GM12864 (cell line): ENCODE measurements at places on chromosomes 2 and 18.

GRCh38 chr2:241072151-241072550, 29.9 kb downstream of the MTERF4 start:
- DNase-seq: no peak

GRCh38 chr2:55401124-55401523, 18.5 kb downstream of the CCDC88A start:
- DNase-seq: no peak

- no peak for DNase-seq
Measured at GRCh38 chr18:46502444-46502843, 154.6 kb downstream of the LOXHD1 start.

GRCh38 chr2:146392631-146393030, 1452.2 kb upstream of the ACVR2A start:
- DNase-seq: no peak

- no peak for DNase-seq
Measured at GRCh38 chr2:208872591-208872990, 466.0 kb downstream of the PTH2R start.

DNA sequence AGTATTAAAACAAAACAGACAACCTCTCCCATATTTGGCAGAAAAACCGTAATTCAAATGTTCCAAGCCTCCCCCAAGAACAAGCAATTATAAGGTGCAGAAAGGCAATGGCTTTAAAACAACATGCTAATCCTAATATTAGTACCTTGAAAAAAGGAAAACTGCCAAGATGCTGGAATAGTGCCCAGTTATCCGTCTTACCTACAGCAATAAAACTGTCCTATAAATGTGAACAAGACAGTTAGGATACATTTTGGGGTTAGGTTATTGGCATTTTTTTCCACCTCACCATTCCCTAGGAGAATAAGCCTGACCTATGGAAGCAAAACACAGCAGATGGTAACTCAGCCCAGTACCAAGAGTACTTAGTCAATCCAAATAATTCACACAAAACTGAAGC, 83.2 kb downstream of the TCF4 start:
- no peak for DNase-seq

- DNase-seq: no peak
Measured at GRCh38 chr2:109339519-109339966, 210.5 kb downstream of the SH3RF3 start.

DNA sequence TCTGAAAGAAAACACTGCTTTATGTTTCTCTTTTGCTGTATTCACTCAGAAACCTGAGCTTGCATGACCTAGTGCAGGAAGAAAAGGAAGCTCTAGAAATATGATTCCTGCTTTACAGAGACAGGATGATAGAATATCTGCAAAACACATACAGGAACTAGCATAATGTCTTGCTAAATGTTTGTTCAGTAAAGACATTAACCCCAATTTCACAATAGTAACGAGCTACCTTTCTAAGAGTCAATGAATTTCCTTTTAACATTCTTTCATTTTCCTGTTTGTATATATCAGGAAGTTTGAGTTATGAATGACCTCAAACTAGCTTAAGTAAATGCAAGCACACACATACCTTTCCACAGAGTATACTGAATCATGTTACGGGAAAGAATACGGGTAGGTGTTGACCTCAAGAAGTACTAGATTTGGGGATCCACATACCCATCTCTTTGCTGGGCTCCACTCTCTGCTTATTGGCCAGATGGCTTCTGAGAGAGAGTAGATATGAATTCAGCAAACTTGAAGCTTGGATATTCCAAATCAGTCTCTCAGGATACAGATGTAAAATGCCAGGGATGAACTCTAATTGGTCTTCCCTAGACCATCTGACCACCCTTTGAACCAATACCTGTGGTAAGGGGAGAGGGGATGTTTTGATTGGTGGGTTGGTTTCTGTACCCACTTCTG, 18.2 kb upstream of the ACSL3 start:
- DNase-seq: no peak

GRCh38 chr2:140091926-140092325, 1311.7 kb upstream of the NXPH2 start:
- DNase-seq: no peak

GRCh38 chr2:83115606-83116005, 1343.5 kb downstream of the SUCLG1 start:
- DNase-seq: no peak

- DNase-seq: no peak
Measured at GRCh38 chr2:162148956-162149355, 3.1 kb downstream of the GCG start.

DNA sequence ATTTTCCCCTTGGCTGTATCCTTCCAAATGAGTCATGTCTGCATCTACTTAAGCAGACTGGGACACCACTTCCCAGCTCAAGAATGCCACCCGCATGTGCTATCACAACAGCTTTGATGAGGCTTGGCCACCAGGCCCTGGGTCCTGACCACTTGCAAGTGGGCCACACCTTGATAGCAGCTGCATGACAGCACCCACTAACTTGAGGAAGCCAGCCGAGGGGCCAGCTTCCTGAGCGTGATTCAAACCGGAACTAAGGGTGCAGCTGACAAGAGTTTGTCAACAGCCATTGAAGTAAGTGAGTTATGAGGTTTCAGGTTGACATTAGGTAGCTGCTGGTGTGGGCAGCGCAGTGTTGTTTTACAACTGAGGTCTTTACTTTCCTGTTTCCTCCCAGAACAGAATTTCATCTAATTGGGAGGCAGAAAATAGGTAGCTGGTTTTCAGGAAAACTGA, 54.4 kb downstream of the EPHA4 start:
- peak; percentile 73 for DNase-seq

GRCh38 chr2:112029164-112029563, 25.9 kb upstream of the TMEM87B start:
- DNase-seq: no peak
